NCI-H345 (cell line): ENCODE measurements at places on chromosomes 1 and 21.

GRCh38 chr1:186806477-186806876 is 22.3 kb upstream of the PLA2G4A start:
- DNase-seq: no peak

GRCh38 chr21:45539796-45540600 is 2.2 kb downstream of the SLC19A1 start:
- DNase-seq: no peak

DNA sequence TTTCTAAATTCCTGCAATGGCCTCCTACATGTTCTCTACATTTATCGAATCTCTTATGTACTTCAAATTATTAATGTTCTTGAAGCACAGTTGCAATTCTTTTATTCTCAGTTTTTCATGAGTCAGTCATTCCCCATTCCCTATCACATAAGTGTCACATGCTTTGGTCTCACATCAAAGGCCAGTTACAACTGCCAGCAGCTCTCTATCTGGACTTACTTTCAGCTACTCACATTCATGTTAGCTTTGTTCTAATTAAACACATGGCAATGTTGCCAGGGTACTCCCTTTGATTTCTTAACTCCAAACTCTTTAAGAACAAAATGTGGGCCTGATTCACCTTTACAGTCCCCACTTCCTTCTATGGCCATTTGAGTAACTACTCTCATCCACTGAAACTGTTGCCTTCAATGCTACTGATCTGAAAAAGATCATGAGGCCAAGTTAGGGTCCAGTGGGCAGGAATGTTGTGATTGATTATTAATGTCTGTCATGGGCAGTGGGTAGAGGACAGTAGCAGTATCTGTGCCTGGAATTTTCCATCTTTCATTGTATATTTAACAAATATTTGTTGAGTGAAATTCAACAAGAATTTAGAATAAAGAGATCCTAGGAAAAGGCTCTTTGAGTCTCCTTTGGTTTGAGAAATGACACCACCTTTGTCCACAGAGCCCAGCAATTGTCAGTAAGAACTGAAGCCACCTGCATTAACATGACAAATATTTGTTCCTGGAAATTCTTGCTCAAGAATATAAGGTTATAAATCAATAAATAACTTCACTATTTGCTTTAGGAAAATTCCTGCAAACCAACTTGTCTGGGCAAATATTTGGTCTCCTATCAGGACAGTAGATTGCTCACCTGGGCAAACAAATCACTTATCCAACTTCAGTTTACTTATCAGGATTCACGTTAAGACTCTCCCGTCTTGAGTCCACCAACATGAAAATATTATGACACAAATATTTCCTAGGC is 153.6 kb upstream of the SAMSN1 start:
- no peak for DNase-seq

- DNase-seq: no peak
These were observed 6.5 kb downstream of the ZP4 start for GRCh38 chr1:237884237-237884636.
